Stimulated activated CD4-positive, alpha-beta T cell treated with anti-CD3 and anti-CD28 coated beads, TNF-alpha, amount 100 ng/mL, for 1 hour (primary cell): ENCODE measurements at places on chromosomes 5 and 9.

GRCh38 chr9:34400275-34400674 lies 23.6 kb upstream of the MYORG start:
- DNase-seq = no peak

GRCh38 chr5:176192094-176192721 lies 46.0 kb upstream of the SIMC1 start:
- no peak for DNase-seq

- DNase-seq = no peak
These were observed 58.1 kb downstream of the ICE1 start for GRCh38 chr5:5480481-5481111.

DNA sequence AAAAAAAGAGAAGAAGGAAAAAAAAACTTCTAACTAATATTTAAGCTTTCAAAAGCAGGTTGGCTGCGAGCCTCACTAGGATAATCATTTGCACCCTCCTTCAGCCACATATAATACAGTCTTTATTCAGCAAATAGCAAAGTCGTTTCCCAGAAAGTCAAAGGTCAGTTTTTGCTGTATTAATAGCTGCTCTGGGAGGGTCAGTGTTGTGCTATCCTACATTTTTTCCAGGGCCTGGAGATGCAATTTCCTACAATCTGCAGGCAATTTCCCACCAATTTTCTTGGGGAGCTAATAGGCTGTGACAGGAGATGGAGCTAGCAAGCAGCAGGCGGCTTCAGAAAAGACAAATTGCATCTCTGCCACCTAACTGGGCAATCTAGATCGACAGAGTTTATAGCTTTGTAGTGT lies 136.8 kb downstream of the TLE1 start:
- DNase-seq = no peak

DNA sequence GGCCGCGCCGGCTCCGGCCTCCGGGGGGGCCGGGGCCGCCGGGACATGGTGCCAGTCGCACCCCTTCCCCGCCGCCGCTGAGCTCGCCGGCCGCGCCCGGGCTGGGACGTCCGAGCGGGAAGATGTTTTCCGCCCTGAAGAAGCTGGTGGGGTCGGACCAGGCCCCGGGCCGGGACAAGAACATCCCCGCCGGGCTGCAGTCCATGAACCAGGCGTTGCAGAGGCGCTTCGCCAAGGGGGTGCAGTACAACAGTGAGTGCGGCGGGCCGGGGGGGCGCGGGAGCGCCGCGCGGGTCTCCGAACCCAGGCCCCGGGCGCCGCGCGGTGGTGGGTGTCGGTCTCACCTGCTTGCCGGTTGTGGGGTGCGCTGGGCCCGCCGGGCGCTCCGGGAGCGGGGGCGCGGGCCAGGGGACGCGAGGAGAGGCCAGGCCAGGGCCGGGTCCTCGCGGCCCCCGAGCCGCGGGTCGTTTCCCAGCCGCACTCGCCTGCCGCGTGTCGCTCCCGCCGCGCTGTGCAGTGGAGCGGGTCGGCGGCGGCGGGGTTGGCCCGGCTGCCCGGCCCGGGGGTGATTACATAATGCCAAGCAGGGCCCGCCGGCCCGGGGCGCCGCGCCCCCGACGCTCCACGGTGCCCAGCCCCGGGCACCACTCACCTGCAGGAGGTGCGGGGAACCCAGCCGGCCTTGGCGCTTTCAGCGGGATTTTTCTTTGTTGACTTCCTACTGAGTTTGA lies 492 bp downstream of the RABL6 start:
- DNase-seq = peak; percentile 30

- DNase-seq = no peak
These were observed 9.7 kb downstream of the ORM2 start for GRCh38 chr9:114339130-114339908.

- DNase-seq = no peak
These were observed 100.2 kb downstream of the PIP5K1B start for GRCh38 chr9:68804911-68805889.

DNA sequence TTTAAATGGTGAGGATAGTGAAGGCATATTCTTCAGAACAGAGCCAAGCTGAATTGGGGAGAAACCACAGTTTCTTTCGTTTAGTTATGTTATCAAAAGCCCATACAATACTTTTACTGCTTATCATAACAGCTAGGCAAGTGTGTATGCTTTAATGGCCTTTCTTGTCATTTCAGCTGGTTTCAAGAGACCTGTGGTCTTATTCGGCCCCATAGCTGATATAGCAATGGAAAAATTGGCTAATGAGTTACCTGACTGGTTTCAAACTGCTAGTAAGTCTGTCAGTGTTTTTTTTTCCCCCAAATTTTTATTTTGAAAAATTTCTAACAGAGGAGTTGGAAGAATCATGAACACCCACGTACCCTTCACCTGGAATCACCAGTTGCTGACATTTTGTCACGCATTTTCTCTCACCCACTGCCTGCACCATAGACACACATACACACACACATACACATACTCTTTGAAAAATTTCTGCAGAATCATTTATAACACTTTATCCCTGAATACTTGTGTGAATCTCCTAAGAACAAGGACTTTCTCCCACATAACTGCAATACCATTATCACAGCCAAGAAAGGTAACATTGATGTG lies 63.7 kb downstream of the TJP2 start:
- DNase-seq = no peak

- DNase-seq = no peak
These were observed 75.1 kb downstream of the GABRB2 start for GRCh38 chr5:161471211-161471950.

- DNase-seq = no peak
These were observed 324.9 kb upstream of the IRX4 start for GRCh38 chr5:2207416-2208238.

- DNase-seq = no peak
These were observed 152.3 kb upstream of the DAP start for GRCh38 chr5:10913181-10913810.

- no peak for DNase-seq
These were observed 426.6 kb upstream of the WWC1 start for GRCh38 chr5:167864801-167865200.

GRCh38 chr5:164296603-164297080 lies 791.2 kb downstream of the MAT2B start:
- no peak for DNase-seq

- no peak for DNase-seq
These were observed 252.2 kb downstream of the PIK3R1 start for GRCh38 chr5:68467794-68468193.

DNA sequence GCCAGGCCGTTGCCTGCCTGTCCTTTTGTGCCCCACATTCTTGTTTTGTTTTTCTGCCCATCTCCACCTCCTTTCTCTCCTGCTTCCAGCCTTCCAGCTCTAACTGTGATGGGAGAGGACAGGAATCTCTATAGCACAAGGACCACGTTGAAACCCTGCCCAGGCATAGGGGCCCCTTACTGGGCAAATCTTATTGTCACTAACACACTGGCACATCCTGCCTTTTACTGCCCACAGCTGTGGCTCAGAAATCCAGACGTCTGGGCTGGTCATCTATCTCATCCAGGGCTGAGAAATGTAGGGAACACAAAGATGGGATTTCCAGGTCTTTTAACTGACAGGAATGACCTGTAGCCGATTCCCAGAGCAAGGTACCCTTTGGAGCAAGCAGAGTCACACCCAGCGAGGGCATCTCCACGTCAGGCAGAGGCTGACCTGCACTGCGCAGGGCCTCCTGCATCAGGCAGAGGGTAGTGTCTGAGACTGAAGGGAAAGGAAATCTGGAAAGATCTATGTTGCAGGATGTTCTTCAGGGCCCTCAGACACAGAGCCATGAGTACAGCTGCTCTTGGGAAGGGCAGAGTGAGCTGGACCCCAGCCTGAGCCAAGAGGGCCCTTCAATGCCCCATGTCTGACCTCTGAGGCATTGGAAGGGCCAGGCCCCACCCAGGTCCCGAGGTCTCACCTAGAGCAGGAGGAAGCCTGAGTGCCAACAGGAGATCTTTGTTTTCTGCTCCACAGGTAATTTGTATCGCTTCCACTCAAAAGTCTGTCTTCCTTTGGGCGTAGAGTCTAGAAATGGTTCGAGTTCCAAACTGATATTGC lies 278.8 kb downstream of the FSTL4 start:
- no peak for DNase-seq

GRCh38 chr5:144205141-144205551 lies 34.5 kb downstream of the KCTD16 start:
- DNase-seq = no peak

DNA sequence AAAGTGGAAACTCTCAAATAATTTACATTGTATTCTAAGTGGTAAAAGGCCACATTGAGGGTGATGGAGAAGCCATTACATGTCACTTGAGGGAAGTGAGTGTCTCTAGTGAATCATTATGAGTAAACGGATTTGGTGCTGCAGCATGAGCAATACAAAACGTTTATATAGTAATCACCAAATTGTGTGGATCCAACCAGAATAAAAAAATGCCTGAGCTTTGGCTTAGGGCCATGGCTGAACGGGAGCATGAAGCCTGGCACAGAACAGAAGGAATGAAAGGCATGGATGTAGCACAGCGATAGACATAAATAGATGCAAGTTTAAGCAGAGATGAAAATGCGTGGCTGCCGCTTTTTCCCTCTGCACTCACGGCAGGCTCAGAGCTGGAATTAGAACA lies 58.3 kb downstream of the PTTG1 start:
- no peak for DNase-seq

DNA sequence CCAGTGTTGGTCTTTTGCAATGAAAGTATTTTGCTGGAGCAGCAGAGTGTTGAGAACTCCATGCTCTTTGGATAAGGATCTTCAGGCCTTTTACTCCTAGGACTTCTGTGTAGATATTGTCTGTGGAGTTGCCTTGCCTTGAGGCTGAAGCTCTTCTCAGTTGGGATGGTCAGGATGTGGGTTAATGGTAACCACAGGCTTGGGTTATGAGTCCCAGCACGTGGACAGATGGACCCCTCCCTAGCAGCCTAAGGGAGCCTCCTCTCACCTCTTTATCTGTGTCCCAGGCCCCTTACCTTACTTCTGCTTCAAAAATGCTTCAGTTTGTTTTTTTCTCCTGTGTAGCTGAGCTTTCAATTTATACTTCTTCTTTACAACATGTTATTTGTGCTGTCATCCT lies 109.9 kb downstream of the MEGF10 start:
- no peak for DNase-seq

GRCh38 chr5:31232273-31232888 lies 38.9 kb downstream of the CDH6 start:
- no peak for DNase-seq

DNA sequence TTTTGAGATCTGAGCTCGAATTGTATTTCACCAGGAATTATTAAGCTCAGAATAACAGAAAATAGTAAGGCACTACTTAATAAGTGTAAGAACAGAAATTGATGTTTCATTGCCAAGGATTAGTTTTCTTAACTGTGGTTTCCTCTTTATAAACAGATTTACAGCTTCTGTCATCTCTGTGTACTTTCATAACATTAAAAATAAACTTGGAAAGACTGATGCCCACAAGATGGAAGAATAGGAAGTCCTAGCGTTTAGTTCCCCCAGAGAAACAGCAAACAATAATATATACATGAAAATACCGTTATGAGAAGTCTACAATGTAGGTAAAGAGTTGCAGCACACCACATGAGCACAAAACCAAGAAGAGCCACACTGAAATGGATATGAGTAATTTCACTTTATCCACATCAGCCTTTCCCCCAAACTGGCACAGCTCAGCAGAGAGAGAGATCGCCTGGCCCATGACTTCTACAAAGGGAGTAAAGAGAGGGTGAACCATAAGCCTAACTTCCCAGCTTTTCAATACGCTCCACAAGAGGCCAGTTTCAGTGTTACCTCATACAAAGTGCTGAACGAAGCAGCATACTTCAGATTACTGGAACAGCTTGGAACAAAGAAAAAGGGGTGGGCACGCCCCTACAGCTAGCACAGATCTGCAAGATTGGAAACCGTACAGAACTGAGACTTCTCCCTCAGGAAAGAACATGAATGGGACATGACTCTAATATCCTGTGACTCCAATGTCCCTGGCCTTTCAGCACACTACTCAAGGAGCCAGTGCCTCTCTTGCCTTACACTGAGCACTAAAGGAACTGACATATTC lies 75.4 kb downstream of the EMB start:
- DNase-seq = no peak

DNA sequence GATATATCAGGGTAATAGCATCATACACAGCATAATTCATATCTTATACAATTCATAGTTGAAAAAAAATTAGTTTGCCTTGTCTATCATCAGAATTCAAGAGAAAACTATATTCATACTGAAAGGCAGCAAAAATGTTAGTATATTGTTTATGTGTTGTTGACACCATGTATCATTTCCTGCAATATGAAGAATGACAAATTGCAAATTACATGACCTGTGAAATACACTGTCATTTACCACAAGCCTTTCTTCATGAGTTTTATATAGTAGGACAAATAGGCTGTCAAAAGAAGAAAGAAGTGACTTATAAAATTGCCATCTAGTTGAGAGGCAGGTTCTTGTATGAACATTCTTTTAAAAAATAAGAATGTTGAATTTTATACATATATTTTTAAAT lies 1136.3 kb upstream of the CDH9 start:
- DNase-seq = no peak

DNA sequence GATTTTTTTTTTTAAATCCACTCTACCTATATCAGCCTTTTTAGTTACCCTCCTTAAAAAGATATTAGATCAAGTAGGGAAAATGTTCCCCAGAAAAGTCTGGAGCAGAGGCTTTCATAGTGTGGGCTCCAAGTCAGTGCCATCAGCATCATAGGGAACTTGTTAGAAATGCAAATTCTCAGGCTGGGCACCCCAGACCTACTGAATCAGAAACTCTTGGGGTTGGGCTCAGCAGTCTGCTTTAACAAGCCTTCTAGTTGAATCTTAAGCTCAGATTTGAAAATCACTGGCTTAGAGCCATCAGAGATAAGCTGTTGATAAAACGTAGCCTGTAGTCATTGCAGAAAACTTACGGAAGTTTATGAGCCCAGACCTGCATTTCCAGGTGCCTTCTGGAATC lies 140.1 kb downstream of the TMEM38B start:
- DNase-seq = no peak

DNA sequence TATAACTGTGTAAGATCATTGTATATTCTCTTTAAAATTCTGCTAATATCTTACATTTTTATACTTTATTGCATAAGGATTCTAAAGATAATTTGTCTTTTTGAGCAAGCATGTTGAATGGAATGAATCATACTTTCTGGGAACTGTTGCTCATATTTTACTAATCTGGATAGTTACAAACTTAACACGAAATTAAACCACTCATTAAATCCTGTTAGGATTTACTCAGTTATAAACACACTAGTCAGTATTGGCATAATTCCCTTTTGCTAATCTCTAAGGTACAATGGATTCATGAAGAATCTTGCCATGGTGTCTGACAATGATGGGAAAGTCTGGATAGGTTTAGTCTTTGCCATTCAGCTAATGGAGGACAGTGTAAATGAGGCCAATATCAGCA lies 338.1 kb upstream of the SMC2 start:
- DNase-seq = no peak

DNA sequence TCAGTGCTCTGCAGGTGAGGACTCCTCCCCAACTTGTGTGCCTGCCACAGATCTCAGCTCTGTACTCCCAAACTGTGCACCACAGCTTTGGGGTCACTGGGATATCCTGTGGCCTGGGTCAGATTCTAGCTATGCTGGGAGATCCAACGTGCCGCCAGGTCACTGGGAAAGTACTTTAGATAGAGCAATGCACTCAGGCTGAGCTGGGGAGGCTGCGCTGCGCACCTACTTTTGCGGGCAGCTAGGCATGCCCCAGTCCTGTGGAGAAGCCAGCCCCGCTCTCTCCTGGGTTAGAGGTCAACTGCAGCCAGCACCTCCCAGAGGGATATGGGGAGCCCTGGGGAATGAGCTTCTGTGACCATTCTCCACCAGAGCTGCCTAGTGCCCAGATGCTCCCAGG lies 552.1 kb upstream of the CDH9 start:
- no peak for DNase-seq

GRCh38 chr9:26326563-26326962 lies 566.0 kb downstream of the CAAP1 start:
- DNase-seq = no peak

- peak; percentile 9 for DNase-seq
These were observed 2.3 kb downstream of the ZFAND5 start for GRCh38 chr9:72362680-72363139.
